ENCODE measurements at places on chromosomes 5 and 9.

- DNase-seq, result no peak
Observed at GRCh38 chr9:91744114-91744513, 205.9 kb downstream of the ROR2 start.

- DNase-seq, result no peak
Observed at GRCh38 chr5:15966651-15967050, 212.9 kb downstream of the MARCHF11 start.

- DNase-seq, result no peak
Observed at GRCh38 chr9:4297151-4297785, 2.6 kb downstream of the GLIS3 start.

- DNase-seq, result no peak
Observed at GRCh38 chr5:7848296-7848695, 2.6 kb downstream of the CFAP90 start.

GRCh38 chr5:132591145-132591544, 34.4 kb downstream of the RAD50 start:
- DNase-seq, result no peak

DNA sequence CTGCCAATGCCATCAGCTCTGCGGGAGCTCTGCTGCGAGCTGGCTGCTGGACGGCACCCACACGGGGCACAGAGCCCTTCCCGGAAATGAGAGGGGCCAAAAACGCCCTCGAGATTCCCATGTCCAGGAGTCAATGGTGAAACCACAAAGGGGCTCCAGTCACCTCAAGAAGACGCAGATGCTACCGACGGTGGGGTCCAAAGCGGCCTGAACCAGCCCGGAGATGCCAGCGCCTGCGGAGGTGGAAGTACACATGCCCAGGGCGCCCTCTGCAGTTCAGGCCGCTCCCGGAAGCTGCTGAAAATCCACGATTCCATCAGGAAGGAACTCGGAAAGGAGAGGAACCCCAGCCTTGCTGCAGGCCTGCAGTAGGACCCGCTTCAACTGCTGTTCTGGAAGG, 82.4 kb upstream of the SELENOP start:
- no peak for DNase-seq

GRCh38 chr9:73151653-73152542, at the start of gene ANXA1:
Gene ANXA1, plus strand, starts transcription at chr9:73151865. Its CDS starts 6,671 bp downstream, at chr9:73158536.
- no peak for DNase-seq

DNA sequence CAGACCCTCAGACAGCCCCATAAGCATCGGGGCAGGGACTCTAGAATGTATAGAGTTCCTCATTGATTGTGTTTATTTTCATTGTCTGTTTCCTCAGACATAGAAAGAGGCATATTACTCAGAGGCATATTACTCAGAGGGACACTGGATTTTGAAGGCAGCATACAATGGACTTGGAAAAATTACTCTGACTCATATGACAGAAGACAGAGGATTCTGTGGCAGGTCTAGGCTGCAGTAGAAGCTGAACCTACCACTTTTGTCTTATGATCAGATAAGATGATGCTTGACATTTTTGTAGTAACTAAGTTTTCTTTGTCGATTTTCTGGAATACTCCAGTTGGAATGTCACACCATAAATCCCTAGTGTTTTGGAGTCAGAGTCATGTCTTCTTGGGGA, 105.2 kb downstream of the ST8SIA4 start:
- no peak for DNase-seq

DNA sequence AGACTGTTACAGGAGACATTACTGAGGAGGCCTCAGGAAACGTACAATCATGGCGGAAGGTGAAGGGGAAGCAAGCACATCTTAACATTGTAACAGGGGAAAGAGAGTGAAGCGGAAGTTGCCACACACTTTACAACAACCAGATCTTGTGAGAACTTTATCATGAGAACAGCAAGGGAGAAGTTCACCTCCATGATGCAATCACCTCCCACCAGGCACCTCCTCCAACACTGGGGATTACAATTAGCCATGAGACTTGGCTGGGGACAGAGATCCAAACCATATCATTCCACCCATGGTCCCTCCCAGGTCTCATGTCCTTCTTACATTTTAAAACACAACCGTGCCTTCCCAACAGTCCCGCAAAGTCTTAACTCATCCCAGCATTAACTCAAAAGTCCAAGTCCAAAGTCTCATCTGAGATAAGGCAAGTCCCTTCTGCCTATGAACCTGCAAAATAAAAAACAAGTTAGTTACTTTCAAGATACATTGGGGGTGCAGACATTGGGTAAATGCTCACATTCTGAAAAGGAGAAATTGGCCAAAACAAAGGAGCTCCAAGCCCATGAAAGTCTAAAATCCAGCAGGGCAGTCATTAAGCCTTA, 138.3 kb downstream of the TMEM161B start:
- DNase-seq, result no peak

GRCh38 chr5:77076961-77077828, 9.9 kb downstream of the ZBED3 start:
- DNase-seq, result no peak

DNA sequence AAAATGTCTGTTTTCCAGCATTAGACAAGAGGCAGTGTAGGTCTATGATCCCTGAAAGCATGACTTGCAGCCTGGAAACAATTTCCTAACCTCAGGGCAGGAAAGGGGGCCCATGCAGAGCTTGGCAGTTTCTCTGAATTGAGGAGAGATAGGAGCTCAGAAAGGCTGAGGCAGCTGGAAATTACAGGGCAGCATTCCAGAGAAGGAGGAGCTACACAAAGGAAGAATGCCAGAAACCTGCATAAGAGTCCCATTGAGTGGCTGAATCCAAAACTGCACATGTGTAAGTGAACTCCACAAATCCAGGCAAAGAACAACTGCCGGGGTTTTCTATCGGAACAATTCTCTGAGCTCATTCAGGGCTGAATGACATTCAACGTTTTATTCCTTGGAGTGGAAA, 346.8 kb downstream of the PIK3R1 start:
- no peak for DNase-seq

GRCh38 chr5:165029099-165029870, 1523.9 kb downstream of the MAT2B start:
- DNase-seq, result no peak

- no peak for DNase-seq
Observed at GRCh38 chr5:55541056-55541635, 6.4 kb upstream of the PLPP1 start.

DNA sequence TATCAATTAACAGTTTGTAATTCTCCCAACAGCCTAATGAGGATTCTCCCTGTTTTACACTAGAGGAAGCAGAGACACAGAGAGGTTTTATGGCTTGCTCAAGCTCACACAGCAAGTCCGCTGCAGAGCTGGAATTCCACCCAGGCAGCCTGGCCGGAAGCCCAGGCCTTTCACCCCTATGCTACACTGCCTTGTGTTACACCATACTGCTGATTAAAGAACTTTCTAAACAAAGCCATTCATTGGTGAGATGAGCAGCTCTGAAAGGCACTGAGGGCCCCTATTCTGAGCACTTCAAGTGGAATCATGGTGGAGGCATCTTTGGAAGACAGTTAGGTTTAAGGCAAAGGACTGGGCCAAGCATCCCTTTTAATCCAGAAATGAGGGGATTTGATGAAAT, 14.7 kb upstream of the LARP1 start:
- no peak for DNase-seq

GRCh38 chr9:18393340-18394130, 80.4 kb upstream of the ADAMTSL1 start:
- DNase-seq, result no peak
